ENCODE measurements at places on chromosomes 11 and 22.
A peak's percentile ranks its signal among the peaks of the same experiment; 100 is the strongest.

DNA sequence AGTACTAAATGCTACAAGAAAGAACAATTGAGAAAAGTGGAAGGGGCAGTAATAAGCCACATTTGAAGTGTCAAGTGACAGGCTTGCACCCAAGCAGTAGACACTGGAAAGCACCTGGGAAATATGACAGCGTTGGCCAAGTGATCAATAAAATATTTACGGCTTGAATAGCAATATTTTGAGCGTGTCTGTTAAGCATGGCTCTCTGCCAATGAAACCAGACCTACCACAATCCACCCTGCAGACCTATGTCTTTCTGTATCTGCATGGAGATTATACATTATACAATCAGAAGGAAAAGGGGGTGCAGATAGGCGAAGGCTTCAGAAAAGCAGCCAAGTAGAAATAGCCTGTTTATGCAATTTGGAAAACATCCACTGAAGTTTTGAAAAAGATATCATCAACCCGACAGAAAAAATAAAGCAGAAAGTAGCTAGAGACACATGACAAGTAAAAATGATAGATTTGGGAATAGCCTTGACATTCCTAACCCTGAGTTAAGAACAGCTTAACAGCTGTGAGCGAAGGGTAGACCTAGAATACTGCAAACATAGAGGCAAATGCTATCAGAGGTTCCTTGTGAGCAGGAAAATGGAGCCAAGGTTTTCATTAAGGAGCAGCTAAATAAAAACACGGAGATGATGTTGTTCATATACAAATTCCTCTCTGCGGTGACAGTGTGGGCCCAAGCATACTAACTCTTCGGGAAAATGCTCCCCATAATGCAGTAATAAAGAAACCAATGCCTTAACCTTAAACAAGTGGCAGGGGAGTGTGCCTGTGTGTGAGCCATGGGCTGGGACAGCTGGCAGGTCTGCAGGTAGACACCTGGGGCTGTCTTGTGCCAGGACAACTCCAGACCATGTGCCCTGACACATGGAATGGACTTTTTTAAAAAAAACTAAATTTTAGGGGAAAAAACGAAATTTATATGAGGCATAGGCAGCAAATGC lies 71.3 kb downstream of the ETS1 start:
- no peak for DNase-seq

DNA sequence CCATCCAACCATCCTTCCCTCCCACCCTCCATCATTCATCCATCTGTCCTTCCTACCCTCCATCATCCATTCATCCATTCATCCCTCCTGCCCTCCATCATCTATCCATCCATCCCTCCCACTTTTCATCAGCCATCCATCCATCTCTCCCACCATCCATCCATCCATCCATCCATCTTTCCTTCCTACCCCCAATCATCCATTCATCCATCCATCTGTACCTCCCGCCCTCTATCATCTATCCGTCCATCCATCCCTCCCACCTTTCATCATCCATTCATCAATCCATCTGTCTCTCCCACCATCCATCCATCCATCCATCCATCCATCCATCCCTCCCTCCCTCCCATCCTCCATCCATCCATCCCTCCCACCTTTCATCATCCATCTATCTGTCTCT lies 968.8 kb downstream of the BRD1 start:
- DNase-seq = no peak

- no peak for DNase-seq
Measured at GRCh38 chr11:27786331-27786730, 86.1 kb upstream of the BDNF start.

GRCh38 chr11:30725645-30726195 lies 139.6 kb upstream of the MPPED2 start:
- no peak for DNase-seq

DNA sequence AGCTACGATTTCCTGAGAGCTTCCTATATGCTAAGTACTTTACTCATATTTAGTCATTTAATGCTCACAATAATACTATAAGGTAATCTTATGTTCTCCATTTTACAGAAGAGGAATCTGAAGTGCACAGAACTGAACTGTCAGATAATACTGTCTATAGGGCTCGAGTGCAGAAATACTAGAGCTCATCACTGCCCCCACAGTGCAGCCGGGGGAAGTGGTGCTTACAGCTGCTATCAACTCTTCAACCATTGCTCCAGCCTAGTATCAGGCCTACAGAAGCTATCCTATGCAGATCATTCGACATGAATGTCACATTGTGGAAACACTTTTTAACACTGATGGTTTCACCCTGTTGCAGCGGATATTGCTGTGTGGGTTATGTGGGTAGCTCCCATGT lies 929.9 kb downstream of the NTM start:
- DNase-seq = no peak

DNA sequence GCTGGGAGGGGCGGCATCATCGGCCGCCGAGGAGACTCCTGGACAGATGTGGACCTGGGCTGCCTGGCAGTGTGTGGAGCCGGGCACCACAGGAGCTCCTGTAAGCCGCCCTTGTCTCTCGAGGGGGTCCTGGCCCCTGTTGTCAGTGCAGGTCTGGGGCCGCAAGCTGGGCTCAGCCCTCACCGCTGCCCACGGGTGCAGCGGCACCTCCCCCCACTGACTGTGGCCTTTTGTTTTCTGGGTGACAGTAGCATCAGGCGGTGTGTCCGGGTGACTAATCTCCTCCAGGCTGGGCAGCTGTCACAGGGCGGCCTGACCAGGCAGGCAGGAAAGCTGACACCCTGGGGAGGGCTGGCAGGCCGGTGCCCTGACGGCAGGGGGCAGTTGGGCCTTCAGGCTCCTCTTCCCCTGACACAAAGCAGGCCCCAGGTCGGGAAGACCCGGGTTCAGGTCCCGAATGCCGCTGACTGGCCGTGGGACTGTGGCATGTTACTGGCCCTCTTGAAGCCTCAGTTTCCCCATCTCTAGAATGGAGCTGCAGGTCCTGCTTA lies 16.3 kb downstream of the DGKZ start:
- DNase-seq = no peak

GRCh38 chr22:43144949-43145348 lies 1.8 kb upstream of the MCAT start:
- no peak for DNase-seq

- DNase-seq = no peak
Measured at GRCh38 chr11:130197386-130198035, 37.9 kb downstream of the ST14 start.

DNA sequence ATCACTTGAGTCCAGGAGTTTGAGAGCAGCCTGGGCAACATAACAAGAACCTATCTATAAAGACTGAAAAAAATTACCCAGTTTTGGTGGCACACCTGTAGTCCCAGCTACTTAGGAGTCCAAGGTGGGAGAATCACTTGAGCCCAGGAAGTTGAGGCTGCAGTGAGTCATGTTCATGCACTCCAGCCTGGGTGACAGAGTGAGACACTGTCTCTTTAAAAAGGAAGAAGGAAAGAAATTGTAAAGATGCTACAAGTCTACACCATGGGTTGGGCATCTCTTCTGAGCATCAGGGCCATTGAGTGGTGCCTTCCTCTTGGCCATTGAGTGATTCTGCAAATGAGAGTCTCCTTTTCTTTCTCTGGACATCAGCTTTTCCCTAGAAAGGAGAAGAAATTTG lies 15.7 kb upstream of the MTMR3 start:
- no peak for DNase-seq

GRCh38 chr11:65215441-65216076 lies 33.8 kb downstream of the CAPN1 start:
- DNase-seq = no peak

DNA sequence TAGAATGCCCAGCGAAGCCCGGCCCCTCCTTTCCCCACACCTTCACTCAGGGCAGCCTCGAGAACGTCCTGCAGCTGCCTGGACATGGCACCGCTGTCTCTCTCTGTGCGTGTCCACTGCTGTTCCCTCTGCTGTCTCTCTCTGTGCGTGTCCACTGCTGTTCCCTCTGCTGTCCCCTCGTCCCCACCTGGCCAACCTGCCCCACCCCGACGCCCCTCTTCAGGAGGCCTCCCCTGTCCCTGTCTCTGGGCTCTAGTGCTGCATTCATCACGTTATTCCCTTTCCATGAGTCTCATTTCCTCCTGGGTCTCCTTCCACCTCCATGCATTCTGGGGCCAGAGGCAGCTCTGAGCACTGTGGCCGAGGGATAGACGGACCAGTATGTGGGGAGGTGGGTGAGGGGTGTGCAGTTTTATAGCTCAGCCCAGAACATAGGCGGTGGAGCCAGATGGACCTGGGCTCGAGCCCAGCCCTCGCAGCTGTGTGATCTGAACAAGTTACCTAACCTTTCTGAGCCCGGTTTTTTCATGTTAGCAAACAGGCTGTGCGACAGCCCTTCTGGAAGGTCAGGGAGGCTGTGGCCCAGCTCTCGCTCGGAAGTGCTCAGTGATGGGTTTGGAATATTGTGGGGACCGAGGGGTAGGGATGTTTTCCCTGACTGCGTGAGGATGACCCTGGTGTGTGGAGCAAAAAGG lies 41.9 kb upstream of the SMIM38 start:
- DNase-seq = no peak

- no peak for DNase-seq
Measured at GRCh38 chr11:80280737-80281136, 839.9 kb upstream of the TENM4 start.

GRCh38 chr11:57100638-57101331 lies 81.0 kb upstream of the LRRC55 start:
- no peak for DNase-seq

DNA sequence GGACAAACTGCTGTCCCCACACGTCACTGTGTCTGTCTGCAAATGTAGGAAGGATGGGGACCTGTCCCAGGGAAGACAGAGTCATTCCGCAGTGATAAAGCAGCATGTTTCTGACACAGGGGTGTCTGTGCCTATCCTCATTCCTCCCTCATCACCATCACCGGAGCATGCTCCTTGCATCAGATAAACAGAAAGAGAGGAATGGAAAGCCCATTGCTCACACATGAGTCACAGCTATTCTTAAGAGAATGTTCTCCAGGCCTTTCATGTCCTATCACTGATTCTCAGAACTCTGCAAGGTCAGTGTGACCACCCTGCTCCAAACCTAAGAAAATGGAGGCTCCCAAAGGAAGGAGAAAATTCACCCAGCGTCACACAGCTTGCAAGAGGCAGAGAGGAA lies 38.9 kb downstream of the ZNF195 start:
- no peak for DNase-seq

- DNase-seq = no peak
Measured at GRCh38 chr11:15229069-15229468, 114.3 kb downstream of the INSC start.

- no peak for DNase-seq
Measured at GRCh38 chr22:48315439-48316256, 1512.0 kb downstream of the BRD1 start.

DNA sequence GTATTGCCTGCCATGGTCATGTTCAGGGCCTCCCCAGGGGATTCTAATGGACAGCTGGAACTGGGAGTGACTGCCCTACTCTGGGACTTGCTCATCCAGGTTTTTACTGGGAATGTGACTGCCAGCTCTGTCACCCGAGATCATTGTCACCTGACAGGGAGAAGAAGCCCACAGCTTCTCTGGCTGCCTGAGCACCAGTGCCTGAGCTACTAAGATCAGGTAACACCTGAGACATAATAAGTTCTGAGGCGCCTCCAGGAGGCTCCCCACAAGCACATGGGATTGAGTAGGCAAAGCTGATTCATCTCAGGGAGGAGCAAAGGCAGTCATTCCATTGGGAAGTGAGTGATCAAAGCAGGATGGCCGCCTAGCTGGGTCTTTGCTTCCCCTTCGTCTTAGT lies 84.2 kb upstream of the GALNT18 start:
- no peak for DNase-seq

- DNase-seq = no peak
Measured at GRCh38 chr11:80451105-80451504, 1010.3 kb upstream of the TENM4 start.

DNA sequence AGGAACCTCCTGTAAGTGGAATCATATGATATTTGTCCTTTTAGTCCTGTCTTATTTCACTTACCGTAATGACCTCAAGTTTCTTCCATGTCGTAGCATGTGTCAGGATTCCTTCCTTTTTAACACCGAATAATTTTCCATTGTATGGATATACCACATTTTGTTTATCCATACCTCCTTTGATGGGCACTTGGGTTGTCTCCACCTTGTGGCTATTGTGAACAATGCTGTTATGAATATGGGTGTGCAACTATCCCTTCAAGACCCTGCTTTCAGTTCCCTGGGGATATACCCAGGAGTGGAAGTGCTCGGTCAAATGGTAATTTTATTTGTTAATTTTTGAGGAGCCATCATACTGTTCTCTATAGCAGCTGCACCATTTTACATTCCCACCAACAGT lies 244.9 kb upstream of the BLID start:
- no peak for DNase-seq

GRCh38 chr11:65884716-65885092 lies 3.6 kb downstream of the FIBP start:
- peak; percentile 74 for DNase-seq

DNA sequence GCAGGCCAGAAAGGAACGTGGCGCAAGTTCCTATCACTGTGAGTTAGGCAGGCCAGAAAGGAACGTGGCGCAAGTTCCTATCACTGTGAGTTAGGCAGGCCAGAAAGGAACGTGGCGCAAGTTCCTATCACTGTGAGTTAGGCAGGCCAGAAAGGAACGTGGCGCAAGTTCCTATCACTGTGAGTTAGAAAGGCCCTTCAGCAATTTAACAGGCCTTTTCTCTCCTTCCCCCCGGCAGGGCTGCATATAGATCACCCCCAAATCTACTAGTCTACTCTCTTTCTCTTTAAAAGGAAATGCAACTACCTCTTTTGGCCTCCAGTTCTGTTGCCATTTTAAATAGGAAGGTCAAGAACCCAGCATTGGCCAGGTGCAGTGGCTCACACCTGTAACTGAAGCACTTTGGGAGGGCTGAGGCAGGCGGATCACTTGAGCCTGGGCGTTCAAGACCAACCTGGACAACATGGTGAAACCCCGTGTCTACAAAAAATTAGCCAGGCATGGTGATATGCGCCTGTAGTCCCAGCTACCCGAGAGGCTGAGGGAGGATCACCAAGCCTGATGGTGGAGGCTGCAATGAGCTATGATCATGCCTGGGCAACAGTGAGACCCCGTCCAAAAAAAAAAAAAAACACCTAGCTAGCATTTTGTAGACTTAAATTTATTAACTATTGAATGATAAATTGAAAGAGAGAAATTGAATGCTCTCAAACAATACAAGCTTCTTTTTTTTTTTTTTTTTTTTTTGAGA lies 14.9 kb downstream of the FAM118B start:
- DNase-seq = no peak

- no peak for DNase-seq
Measured at GRCh38 chr11:75526192-75526541, 426 bp upstream of the GDPD5 start.

DNA sequence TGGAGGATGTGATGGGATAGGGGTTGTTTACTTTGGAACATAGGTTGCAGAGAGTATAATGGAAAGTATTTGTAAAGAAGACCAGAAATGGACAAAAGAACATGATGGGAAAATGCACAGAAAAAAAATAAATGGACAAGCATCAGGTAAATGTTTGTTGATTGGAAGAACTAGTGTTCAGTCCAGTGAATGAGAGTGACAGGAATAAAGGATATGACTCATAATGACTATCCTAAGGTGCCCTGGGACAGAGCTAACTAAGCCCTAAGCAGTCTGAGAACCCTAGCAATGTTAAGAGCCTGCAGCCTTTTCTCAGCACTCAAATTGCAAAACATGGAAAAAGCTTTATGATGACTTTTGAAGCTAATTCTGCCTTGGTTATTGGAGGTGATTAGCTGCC lies 732.8 kb upstream of the ANO5 start:
- DNase-seq = no peak

GRCh38 chr11:65425971-65426838 lies 3.6 kb downstream of the NEAT1 start:
- DNase-seq = no peak
